Stimulated activated CD4-positive, alpha-beta T cell treated with anti-CD3 and anti-CD28 coated beads, Interleukin-1b, Interleukin-23, amount 100 ng/mL, for 48 hours (primary cell): ENCODE measurements at places on chromosomes 5 and 9.

- no peak for DNase-seq
Measured at GRCh38 chr9:108535526-108535925, 320.3 kb downstream of the ACTL7B start.

DNA sequence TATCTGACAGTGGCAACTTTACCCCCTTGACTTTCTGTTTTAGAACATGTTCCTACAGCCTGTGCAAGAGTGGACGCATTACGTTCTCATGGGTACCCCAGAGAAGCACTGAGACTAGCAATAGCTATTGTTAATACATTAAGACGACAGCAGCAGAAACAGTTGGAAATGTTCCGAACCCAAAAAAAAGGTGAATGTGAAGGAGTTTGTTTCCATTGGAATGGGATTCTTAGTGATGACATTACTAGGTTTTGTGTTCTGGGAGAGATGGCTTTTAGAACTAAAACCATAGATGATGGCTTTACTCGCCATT lies 194.1 kb downstream of the ZSWIM6 start:
- DNase-seq, result no peak

DNA sequence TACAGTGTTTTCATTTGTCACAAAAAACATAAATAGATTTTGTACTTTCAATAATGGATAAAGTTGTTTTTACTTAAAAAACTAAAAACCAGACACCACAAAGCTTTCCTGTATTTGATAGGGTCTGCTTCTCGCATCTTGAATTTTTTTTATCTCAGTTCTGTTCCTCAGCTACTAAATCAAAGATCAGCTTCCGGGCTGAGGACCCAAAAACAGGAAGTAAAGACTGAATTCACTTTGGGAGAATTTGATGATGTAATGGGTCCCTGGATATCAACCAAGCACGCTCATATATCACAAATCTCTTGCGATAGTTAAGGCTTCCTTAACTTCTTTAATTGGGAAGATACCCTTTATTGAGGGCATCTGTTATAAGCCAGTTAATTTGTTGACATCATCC lies 24.1 kb downstream of the ITK start:
- no peak for DNase-seq

DNA sequence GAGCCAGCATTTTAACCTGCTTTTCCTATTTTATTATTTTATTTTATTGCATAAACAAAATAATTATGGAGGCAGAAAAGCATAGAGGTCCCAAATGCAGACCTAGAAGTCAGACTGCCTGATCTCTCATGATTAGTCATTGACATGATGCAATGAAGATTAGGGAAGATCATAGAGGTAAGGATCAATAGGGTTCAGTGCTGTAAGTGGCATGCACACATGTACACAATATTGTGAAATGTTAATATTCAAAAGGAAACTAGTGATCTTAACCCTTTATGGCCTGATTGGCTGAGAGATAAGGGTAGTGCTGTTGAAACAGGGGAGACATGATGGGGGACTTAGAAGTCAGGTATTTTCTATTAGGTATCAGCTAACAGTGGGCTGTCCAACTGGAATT lies 1.1 kb upstream of the FRRS1L start:
- no peak for DNase-seq

DNA sequence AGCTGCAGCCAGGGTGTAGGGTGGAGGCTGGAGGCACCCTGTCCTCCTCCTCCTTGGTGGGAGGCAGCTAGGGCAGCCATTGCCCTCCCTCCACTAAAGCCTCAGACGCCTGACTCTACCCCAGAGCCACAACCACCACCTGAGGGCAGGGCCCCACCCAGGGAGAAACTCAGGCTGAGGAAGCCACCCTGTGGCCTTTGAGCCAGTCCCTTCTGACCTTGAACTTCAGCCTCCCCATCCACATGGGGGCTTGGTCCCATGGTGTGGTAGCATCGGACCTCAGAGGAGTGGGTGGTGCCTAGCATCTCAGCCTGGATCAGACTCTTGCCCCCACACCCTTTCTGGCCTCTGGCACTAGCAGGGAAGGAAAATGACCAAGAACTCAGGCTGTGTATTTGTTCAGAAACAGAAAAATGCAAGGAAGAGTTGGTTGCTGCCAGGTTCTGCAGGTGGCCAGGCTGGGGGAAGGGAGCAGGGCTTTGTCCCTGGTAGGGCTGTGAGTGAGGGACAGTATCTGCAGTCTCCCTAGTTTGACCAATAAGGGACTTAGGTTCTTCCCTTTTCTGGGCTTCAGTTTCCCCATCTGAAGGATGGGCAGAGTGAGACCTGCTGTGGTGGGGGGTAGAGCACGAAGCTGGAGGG lies 3.2 kb downstream of the DAB2IP start:
- DNase-seq, result no peak

- no peak for DNase-seq
Measured at GRCh38 chr9:133483611-133484010, 4.7 kb upstream of the SLC2A6 start.

DNA sequence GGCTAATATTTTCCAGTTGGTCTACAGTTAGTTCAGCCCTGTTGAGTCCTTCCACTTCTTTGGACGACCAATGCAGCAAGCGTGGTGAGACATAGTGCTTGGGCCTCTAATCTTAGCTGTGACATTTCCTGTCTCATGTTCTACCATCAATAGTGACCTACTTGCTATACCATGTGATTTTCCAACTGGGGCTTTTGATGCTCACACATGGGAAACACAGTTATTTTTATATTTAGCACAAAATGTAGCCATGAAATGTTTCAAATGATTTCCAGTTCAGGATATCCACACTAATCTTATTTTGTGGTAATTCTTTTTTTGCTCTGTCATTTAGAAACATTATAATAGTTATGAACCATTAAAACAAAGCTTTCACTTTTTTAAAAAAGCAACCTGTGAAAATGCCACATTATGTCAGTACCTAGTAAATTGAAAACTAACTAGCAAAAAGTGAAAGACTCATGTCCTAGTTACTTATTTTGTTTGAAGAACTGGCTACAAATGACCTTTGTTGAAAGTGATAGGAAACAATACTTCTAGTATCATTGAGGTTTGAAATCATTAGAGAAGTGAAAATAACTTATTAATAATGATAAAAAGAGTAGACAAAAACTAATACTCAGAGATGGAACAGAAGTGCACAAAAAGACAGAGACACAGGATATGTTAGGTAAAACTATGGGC lies 18.3 kb downstream of the MARCHF3 start:
- DNase-seq, result no peak

DNA sequence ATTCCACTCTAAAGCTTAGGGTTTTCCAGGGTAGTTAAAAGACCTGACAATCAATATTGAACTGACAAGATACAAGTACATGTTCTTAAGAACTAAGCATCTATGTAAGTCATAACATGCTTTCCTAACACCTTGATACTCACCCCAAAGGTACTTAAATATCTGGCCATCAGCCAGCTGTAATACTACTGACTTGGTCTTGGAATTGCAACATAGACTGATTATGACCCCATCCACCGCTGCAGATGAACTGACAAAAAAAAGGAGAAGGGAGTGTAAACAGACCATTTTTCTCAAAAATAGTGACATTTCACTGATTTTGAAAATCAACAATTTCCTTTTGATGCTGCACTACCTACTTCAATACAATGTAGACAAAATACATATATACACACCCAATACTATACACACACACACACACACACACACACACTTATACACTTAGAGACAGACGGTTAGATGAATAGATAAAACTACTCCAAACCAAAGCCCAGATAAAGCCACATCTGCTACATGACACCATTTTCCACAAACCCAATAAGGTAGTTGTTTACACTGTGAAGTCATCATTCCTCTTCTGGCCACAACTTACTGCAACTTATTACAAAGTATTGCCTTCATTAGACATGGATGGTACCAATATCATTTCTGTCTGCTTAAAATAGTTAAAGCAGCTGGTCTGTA lies 30.4 kb downstream of the ELP1 start:
- no peak for DNase-seq

GRCh38 chr5:172943283-172943841 lies 15.9 kb upstream of the RPL26L1 start:
- DNase-seq, result no peak

DNA sequence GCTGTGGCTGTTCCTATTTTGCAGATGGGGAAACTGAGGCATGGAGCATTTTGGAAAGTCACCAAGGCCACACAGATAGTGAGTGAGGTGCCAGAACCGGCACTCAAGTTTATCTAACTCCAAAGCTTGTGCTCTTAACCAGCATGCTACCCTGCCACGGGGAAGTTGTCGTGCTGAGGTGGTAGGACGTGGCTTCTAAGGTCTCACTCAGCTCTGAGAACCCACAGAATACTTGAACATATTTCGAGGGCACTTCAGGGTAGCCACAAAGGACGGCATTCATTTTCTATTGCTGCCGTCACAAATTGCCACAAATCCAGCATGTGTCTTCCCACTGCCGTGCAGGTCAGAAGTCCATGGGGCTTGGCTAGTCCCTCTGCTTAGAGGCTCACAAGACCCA lies 116.7 kb downstream of the OLFM1 start:
- no peak for DNase-seq

- no peak for DNase-seq
Measured at GRCh38 chr5:55708732-55709131, 3.4 kb downstream of the SLC38A9 start.

- DNase-seq, result no peak
Measured at GRCh38 chr9:14157191-14157590, 156.8 kb downstream of the NFIB start.

DNA sequence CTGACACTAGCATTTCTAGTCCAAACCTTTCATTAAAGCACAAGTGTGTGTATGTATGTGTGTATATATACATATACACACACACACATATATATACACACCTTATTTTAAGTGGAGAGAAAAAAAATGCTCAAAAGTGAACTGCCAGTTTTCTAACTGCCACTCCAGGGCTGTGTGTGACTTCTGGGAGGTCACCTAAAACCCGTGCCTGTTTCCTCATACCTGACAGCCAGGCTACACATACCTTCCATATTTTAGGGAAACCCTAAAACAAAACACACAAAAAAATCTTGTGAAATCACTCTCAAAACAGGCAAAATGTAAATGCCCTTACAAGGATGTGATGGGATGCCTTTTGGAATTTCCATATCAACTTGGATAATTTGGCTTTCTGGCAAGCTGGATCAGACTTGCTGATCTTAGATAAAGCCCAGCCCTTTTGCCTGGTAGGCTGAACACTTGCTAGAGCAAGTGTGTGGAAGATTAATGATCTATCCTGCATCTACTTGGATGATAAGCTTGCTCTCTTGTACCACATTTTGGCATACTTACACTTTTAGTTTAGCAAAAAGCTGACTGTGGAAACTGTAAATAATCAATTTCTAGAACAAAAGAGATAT lies 127.8 kb downstream of the GNAQ start:
- no peak for DNase-seq
